ENCODE measurements at places on chromosomes 11 and 22. TPM values are rescaled to one million over a fixed set of nuclear protein-coding genes. Genes with fewer than 3 reads are reported as not detected.

CLTCL1 gene
- total RNA-seq: 1.6 TPM

TRPM5 gene
- total RNA-seq: not detected

- H3K27ac ChIP-seq: no peak overlapping the region
- no peak for DNase-seq
- H3K4me1 ChIP-seq: peaks cover 39% of the 10 kb centered on the region
- no peak overlapping the region for H3K4me3 ChIP-seq
- H3K36me3 ChIP-seq: no peaks in the 10 kb centered on the region
These were observed 5.5 kb downstream of the TOLLIP start for GRCh38 chr11:1303973-1304372.

DNA sequence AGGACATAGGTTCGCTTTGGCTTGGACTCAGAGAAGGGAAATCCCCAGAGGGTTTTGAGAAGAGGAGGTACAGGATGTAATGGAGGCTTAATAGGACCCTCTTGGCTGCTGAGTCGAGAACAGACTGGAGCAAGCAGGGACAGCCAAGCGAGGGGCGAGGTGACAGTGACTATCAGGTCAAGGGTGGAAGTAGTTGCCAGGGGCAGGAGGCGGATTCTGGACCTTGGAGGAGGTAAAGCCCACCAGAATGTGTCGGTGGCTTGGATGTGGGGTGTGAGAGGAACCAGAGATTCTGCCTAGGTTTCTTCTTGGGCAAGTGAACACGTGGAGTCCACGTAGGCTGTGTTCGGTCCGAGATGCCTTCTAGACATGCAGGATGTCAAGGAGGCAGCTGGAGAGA, 4.4 kb downstream of the TRMT112 start:
- peaks cover 28% of the 10 kb centered on the region for H3K4me1 ChIP-seq
- H3K4me3 ChIP-seq: no peak overlapping the region
- peaks cover 22% of the 10 kb centered on the region for H3K36me3 ChIP-seq

GRCh38 chr11:95924414-95924760, 480 bp upstream of the MTMR2 start:
- no peak for DNase-seq
- H3K4me3 ChIP-seq: peak overlapping the region; percentile 100
- no peaks in the 10 kb centered on the region for H3K36me3 ChIP-seq
- H3K4me1 ChIP-seq: peaks cover 30% of the 10 kb centered on the region
- H3K27ac ChIP-seq: peak overlapping the region; percentile 99

- H3K4me3 ChIP-seq: no peak overlapping the region
- no peaks in the 10 kb centered on the region for H3K27me3 ChIP-seq
- H3K4me1 ChIP-seq: no peaks in the 10 kb centered on the region
- no peaks in the 10 kb centered on the region for H3K36me3 ChIP-seq
- H3K27ac ChIP-seq: no peak overlapping the region
These were observed 169.6 kb upstream of the SYN3 start for GRCh38 chr22:33227791-33228190.
